ENCODE measurements at places on chromosomes 3 and 15.

DNA sequence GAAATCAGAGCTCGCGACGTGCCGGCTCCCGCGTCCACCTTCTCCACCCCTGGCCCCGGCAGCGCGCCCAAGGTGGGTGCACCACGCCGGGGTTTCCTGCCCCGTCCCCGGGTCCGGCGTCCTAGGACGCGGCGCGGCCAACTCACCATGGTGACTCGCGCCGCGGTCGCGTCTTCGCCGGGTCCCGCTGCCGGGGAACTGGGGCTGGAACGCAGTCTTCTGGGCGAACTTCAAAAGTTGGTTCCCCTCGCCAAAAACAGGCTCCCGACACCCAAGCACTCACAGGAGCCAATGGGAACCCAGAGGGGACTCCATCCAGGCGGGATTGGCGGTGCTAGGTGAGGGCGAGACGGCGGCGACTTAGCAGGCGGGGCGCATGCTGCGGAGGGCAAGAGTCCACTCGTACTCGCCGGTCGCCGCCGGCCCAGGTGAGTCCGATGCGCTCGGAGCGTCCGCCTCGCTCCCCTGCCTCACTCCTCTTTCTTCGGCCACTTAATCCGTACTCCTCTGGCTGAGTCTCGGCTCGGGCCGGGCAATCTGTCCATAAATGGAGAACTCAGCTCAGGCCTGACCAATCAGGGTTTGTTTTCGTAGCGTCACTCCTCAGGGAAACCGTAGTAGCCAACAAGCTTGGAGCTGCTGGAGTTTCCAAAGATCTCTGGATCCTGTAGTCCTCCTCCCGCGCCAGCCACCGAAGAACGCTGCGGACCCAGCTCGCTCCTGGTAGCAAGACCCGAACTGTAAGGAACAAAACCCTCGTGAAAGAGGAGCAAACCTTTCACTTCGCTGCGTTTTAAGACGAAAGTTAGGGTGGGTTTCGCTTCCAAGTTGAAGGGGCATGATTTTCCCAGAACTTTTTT, at the start of gene MYO1E:
MYO1E (minus strand) TSS at position 520 of the 860 bp plus-strand sequence; CDS start at position 149, 371 bp downstream.
- DNase-seq: no peak
- no peaks in the 10 kb centered on the region for H3K36me3 ChIP-seq
- H3K27me3 ChIP-seq: peaks cover 35% of the 10 kb centered on the region

DNA sequence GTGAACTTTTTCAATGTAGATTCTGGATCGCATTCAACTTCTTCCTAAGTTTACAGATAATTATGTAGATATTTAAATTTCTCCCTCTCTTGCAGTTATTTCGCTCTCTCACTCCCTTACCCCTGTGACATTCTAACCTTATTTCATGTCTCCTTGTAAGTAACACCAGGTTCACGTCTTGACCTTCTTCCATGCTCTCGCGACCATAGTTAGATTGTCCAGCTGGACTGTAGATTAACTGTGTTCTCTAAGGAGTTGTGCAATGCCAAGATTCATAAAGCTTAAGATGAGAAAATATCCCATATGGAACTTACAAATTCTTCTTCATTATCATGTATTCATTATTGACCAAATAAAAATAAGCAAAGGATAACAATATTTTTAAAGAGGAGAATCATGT, 430.5 kb downstream of the GABRG3 start:
- H3K27ac ChIP-seq: no peak overlapping the region
- DNase-seq: no peak
- H3K27me3 ChIP-seq: no peaks in the 10 kb centered on the region
- no peak overlapping the region for H3K4me3 ChIP-seq
- no peaks in the 10 kb centered on the region for H3K4me1 ChIP-seq

DNA sequence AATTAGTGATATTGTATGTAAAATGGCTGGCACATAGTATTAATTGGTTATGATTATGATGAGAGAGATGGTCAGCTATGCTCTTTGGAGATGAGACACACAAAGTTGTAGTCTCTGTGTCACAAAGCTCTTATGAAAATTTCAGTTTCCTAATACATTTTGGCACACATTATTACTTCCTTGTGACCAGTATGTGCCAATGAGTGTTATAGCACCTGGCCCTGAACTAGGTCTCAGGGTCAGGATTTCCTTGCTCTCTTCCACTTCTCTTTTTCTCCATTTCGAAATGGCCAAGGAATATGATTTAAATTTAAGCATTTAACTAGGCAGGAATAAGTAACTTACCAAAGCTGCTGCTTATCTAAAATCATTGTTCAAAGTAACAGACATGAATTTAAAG, 28.0 kb downstream of the TIPARP start:
- no peak for DNase-seq
- H3K27ac ChIP-seq: no peak overlapping the region
- no peaks in the 10 kb centered on the region for H3K27me3 ChIP-seq
- no peaks in the 10 kb centered on the region for H3K4me1 ChIP-seq

GRCh38 chr3:45534632-45535031, 59.9 kb upstream of the LIMD1 start:
- H3K27me3 ChIP-seq: no peaks in the 10 kb centered on the region
- no peaks in the 10 kb centered on the region for H3K4me1 ChIP-seq
- H3K4me3 ChIP-seq: no peak overlapping the region
- DNase-seq: no peak

GRCh38 chr3:123324880-123325765, 123.4 kb downstream of the SEC22A start:
- no peaks in the 10 kb centered on the region for H3K27me3 ChIP-seq
- DNase-seq: no peak
- H3K4me1 ChIP-seq: peaks cover 3% of the 10 kb centered on the region
- no peak overlapping the region for H3K4me3 ChIP-seq
- H3K27ac ChIP-seq: no peak overlapping the region
- H3K36me3 ChIP-seq: no peaks in the 10 kb centered on the region

GRCh38 chr3:18655827-18656226, 230.7 kb upstream of the SATB1 start:
- H3K27me3 ChIP-seq: no peaks in the 10 kb centered on the region
- no peak overlapping the region for H3K4me3 ChIP-seq
- no peaks in the 10 kb centered on the region for H3K36me3 ChIP-seq
- DNase-seq: no peak

Measured in CD4-positive, alpha-beta T cell (primary cell).